ENCODE measurements at places on chromosomes 6 and 20.

- DNase-seq: no peak
Measured at GRCh38 chr6:15507746-15508145, 155.1 kb downstream of the DTNBP1 start.

- no peak for DNase-seq
Measured at GRCh38 chr6:731924-732323, 39.0 kb upstream of the EXOC2 start.

- no peak for DNase-seq
Measured at GRCh38 chr20:35472209-35472608, 16.8 kb downstream of the CEP250 start.

- DNase-seq: no peak
Measured at GRCh38 chr6:168216117-168216516, 103.5 kb downstream of the DACT2 start.

DNA sequence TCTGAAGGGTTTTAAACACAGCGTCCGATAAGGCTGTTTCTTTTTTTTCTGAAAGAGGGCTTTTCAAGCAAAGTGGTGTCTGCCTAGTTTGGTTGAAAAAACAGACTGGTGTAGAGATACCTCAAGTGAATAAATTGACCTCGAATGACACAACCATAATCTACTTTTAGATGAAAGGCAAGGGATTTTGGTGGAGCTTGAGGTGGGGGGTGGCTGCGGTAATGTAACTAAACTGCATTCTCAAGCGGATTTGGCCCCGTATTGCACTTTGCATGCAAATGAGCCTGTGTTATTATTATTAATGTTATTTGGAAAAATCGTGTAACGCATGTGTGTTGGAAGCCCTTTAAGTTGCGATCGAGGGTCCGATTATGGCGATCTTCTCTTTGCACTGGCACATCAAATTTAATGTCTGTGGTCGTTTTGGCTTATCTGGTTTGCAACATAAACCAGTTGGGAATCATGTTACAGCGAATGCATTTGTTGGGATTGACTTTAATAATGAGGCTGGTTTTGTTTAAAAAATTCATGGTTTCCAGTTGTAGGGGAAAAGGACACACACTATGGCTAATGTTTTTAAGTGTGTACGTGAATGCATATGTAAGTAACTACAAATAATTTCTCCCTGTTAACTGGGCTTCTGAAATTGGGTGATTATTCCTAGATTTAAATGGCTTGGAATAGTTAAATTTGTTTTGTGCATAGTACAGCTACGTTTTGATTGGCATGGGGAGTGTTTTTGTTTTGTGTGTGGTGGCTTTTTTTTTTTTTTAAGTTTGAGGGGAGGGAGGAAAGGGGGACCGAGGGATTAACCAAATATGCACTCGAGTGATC is 1.0 kb downstream of the JARID2 start:
- DNase-seq: no peak

GRCh38 chr6:128657181-128657580 is 136.8 kb upstream of the PTPRK start:
- DNase-seq: peak; percentile 13

DNA sequence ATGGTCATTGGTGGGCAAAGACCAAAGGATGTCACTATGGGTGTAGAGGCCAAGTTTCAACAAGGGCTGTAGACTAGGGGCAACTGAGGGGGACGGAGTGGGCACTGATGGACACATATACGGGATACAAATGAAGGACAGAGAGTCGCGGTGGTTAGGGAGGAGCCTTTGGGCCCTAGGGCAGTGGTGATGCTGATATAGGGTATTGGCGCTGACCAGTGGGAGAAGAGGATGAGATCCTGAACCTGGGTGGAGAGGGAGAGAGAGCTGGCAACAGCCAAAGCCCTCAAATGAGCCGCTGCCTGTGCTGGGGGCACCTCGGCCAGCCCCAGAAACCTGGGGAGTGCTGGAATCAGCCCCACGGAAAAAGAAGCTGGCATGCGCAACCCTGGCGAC is 1.6 kb downstream of the CDH22 start:
- no peak for DNase-seq

DNA sequence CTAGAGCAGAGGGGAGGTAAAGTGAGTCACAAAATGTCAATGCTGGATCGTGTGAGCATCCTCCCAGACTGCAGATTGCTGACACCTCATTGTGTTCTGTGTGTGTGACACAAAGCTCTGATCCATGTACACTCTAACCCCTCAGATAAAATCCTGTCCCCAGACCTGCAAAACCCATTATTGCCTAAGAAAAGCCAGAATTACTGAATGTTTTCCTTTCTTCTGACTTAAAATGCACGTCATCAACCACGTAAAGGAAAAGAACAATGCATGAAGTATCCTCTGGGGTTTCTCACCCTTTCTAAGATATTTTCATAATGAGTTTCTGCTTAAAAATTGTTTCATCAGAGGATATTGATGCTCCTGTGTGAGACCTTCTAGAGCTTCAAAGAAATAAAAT is 218.0 kb upstream of the PREP start:
- DNase-seq: no peak

DNA sequence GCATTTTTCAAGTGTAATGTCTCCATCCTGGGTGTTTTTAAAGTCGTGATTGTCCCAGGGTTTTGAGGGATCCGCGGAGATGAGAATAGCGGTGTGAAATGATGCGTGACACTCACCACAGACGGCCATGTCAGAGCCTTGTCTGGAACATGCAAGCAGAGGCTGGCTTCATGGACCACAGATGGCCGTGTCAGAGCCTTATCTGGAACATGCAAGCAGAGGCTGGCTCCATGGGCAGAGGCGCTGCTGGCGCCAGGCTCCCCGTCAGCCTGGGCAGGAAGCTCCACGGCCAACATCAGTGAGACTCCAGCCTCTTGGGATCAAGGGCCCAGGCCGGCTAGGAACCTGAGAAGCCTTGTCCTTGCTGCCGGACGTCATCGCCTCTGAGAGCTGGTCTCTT is 7.7 kb upstream of the MRGBP start:
- DNase-seq: no peak

DNA sequence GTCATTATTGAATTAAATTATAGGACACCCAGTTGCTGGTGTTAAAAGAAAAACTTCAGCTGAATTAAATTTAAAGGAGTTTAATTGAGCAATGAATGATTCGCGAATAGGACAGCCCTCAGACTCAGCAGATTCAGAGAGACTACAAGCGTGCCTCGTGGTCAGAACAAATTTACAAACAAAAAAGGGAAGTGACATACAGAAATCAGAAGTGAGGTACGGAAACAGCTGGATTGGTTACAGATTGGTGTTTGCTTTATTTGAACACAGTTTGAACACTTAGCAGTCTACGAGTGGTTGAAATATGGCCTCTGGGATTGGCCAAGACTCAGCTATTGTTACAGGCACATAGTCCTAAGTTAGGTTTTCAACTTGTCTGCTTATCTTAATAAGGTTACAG is 25.8 kb upstream of the TNFRSF21 start:
- no peak for DNase-seq

- DNase-seq: no peak
Measured at GRCh38 chr6:166286839-166287271, 21.3 kb downstream of the PRR18 start.

GRCh38 chr6:97102145-97102790 is 177.7 kb downstream of the KLHL32 start:
- no peak for DNase-seq

GRCh38 chr6:110828396-110828795 is 13.1 kb upstream of the CDK19 start:
- DNase-seq: peak; percentile 7

DNA sequence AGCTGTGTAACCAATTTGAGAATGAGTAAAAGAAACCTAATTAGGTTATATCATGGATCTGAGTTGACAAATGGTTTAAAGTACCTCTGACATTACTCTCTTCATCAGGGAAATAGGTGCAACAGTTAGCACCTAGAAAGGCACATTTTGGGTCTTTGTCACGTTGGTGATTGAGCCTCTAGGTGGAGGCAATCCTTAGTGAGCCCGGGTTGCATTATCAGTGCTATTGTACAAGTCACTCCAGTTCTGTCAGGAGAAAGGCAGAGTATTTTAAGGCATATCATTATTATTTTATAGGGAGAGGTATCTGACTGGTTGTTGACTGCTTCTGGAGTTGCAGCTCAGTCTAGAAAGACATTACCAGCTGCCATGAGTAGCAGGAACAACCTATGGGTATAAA is 54.9 kb downstream of the TRIM27 start:
- no peak for DNase-seq

DNA sequence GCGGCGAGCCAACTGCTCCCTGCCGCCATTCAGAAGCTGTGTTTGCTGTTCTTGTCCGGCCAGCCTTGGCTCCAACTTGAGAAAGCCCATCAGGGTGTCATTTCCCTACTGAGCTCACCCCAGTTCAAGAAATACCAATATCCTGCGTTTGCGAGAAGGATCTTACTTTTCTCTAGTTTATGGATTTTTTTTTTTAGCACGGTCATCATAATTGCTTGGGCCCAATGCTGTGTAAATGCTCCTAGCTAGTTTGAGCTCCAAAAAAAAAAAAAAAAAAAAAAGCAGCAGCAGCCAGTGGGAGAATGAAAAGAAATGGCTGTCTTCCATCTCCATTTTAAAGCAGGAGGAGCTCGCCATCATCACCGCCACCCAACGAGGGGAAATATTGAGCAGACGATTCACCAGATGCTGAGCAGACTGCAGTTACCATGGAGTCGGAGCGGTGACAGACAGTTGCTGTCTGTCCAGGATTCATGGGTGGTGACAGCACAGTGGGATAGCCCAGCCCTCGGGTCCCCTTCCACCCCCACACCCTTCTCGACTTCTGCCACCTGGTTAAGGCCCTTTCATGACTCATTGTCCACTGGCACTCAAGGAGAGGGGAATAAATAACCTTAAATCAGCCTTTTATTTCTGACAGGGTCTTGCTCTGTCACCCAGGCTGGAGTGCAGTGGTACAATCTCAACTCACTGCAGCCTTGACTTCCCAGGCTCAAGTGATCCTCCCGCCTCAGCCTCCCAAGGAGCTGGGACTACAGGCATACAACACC is 132.4 kb upstream of the SNX9 start:
- no peak for DNase-seq

DNA sequence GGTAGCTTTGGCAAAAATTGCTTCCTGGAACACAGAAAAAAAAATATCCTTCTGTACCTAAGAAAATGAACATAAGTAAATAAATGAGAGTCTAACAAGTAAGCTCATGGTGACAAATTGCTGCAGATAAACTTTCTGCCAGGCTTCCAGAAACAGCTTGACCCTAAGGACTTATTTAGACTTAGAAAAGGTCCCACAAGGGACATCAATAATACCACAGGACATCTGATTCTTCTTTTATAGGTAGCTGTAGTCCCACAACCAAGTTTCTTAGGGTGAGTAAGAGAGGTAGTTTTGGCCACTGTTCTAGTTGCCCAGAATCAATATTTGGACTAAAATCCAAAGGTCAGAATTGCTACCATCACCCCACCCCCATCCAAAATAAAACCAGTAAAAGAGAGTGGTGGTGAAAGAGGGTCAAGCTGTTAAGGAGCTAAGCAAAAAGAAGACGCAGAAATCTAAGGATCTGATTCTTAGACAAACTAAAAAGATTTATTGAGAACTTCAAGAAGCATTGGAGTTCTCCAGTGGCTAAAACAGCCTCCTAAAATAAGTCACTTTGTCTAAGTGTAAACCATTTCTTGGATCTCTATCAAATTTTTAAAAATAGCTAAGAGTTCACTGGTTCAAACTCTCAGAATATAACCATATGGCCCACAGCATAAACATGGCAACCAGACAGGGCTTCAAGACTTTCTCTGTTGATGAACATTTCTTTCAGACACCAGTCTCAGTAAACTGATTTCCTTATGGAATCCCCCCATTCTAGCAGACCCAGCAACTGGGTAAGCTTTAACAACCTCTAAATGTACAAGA is 180.6 kb downstream of the PTPRK start:
- DNase-seq: no peak

- peak; percentile 56 for DNase-seq
Measured at GRCh38 chr20:32681175-32682084, 7.7 kb upstream of the C20orf203 start.

GRCh38 chr6:33985313-33985751 is 160.6 kb downstream of the GRM4 start:
- DNase-seq: no peak

DNA sequence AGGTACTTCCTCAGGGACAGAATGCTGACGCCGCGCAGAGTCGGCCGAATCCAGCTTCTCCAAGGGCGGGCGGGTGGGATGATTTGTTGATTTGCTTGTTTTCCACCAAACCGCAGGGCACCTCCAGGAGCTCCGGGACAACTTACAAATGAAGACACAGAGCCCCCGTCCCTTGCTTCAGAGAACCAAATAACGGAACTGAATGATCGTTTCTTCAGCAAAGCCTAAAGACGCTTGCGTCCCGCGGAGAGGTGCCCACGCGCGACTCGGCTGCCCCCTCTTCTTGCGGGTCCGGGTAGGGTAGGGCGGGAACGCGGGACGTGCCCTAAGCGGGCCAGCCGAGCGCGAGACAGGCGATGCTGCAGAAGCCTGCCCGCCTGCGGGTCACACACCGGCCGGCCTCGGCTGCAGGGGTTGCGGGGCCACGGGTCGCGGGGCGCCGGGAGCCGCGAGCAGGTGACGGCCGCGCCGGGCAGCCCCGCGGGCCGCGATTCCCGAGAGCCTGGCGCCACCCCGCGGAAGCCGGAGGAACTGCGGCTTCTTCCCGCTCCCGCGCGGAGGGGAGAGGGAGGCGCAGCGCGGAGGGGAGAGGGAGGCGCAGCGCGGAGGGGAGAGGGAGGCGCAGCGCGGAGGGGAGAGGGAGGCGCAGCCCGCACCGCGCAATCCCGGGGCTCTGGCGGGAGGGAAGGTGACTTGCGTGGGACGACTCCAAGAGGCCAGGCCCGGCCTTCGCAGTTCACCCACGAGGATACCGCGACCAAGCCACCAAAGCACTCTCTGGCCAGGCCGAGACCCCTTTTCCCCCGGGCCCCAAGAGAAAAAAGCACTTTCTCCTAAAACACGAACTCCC is 7.7 kb upstream of the FOXF2 start:
- peak; percentile 29 for DNase-seq

DNA sequence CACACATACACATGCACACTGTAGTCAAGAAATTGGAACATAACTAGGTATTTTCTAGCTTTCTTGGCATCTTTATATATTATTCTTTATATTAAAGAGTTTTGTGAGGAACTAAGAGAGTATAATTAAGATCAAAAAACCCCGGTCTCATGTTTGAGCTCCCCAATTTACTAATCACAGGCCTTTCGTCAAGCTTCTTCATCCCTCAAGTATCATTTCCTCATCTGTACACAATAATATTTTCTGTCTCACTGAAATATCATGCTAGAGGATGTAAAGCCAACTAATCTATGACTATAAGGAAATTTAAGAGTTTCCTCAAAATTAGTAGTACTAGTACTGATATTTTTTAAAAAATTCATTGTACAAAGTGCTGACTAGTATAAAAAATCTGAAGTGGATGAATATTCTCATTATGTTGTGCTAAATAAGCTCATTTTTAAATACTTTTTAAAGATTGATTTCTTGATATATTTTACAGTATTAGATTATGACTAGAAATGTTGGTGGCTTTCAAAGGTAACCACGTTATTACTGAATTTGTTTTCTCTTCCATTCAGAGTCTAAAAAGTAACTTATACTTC is 28.0 kb downstream of the PEX3 start:
- no peak for DNase-seq

GRCh38 chr6:150537491-150537890 is 62.2 kb upstream of the PLEKHG1 start:
- no peak for DNase-seq

GRCh38 chr6:129567374-129567773 is 142.6 kb downstream of the ARHGAP18 start:
- DNase-seq: no peak

GRCh38 chr6:136113736-136114173 is 136.4 kb downstream of the MTFR2 start:
- peak; percentile 76 for DNase-seq
